ENCODE measurements at places on chromosomes 6 and 20.

DNA sequence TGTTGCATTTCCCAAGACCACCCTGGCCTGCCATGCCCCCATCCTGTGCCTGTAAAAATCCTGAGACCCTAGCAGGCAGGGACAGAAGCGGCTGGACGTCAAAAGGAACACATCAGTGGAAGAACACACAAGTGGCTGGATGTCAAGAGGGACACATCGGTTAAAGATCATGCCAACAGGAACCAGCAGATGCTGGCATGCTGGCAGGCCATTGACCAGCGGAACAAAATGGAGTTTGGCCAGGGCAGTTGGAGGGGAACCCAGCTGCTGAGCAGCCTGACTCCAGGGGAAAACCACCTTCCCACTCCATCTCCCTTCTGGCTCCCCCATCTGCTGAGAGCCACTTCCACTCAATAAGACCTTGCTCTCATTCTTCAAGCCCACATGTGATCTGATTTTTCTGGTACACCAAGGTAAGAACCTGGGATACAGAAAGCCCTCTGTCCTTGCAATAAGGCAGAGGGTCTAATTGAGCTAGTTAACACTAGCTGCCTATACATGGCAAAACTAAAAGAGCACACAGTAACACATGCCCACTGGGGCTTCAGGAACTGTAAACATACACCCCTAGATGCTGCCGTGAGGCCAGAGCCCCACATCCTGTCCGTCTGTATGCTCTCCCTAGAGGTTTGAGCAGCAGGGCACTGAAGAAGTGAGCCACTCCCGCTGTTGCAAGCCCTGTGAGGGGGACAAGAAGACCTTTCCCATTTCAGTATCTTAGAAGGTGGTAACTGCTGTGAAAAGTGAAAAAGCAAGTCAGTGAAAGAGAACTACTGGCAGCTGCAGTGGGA lies 4.2 kb upstream of the TSBP1 start:
- DNase-seq = no peak

GRCh38 chr6:107396211-107396610 lies 63.2 kb downstream of the PDSS2 start:
- DNase-seq = no peak

GRCh38 chr6:108587258-108588059 lies 26.7 kb downstream of the FOXO3 start:
- no peak for DNase-seq

DNA sequence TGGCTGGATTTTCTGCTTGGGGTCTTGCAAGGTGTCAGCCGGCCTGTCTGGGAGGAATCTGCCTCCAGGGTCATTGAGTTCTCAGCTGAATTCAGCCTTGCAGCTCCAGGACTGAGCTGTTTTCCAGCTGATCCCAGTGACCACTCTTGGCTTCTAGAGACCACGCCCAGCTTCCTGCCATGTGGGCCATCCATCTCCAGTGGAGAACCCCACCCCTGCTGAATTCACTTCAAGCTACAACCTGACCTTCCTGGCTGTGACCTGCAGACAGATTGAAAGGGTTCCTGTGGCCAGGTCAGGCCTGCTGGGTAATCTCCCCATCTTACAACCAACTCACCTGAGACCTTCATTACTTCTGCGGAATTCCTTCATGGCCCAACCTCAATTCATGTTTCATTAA lies 26.5 kb upstream of the SYNDIG1 start:
- DNase-seq = no peak

DNA sequence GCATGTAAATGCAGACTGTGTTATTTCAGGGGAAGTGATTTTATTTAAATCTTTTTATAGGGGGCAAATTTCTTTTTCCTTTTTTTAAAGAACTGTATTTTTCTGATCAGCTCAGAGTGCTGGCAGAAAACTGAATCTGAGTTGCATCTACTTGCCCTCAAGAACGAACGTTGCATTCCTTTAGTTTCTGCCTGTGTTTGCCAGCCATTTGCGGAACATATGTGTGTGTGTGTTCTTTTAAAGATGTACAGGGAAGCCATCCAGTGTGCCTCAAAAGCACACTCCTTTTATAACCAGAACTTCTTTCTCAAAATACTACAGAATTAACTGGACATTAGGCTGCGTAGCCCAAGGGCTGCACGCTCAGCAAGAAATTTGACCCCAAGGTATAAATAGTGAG lies 25.8 kb upstream of the INSM1 start:
- DNase-seq = no peak
